GDM1 (cell line): ENCODE measurements at places on chromosomes 2 and 18.
A peak's percentile ranks its signal among the peaks of the same experiment; 100 is the strongest.

DNA sequence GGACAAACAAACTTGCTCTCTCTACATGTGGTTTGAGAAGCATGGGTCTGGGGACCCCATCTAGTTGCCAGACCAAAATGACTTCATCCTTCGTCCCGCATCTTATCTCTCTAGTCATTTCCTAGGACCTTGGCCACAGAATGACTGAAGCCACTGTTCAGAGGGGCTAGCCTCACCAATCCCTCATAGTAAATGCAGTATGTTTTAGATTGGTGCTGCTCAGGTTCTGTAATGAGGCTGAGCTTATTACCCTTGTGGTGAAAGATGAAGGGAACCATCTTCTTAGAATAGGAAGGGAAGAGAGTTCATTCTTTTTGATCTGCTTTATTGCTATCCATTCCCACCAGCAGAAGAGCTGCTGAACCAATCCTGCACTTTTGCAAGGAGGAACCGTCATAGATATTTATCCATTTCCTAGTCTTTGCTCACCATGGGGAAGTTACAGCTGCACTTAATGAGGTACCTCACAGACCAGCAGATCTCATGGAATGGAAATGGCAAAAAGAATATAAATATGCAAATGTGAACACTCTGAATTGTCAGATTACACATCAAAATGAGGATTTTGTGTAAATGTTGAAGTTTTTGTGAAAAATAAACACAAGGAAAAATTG, 436.7 kb downstream of the LPIN1 start:
- DNase-seq, result no peak

DNA sequence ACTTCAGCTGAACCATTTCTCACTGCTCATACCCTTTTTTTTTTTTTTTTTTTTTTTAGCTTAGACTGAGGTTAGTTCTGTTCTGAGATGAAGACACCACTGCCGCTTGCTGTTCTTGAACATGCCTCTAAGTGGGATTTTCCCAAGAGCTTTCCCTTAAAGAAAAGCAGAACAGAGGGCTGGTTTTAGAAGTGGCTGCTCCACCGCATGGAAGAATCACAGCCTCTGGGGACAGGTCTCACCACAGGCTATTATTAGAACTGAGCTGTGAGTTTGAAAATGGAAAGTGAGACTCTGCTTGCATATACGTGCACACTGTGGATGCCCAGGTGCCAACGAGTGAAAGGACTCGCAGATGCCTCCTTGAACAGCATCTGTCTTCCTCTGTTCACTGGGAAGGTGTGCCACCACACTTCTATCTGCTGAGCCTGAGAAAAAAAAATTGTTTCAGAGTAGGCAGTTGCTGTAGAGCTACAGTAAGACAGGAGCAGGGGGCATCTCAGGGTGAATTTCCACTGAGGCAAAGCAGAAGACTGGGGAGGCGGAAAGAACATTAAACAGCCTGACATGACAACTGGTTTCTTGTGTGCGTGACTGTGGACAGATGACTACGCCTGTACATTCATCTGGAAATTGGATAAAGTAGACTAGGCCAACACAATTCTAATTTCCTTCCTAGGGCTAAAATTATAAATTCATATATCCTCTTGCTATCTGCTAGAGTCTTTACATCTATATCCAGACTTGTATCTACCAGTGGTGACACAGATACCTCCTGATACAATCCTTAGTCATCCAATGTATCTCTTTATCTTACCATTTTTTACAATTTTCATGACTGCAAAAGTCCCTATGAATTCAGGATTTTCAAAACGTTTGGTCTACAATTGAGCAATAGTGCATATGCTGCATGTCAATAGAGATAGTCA, 1045.7 kb upstream of the CELF4 start:
- DNase-seq, result no peak

DNA sequence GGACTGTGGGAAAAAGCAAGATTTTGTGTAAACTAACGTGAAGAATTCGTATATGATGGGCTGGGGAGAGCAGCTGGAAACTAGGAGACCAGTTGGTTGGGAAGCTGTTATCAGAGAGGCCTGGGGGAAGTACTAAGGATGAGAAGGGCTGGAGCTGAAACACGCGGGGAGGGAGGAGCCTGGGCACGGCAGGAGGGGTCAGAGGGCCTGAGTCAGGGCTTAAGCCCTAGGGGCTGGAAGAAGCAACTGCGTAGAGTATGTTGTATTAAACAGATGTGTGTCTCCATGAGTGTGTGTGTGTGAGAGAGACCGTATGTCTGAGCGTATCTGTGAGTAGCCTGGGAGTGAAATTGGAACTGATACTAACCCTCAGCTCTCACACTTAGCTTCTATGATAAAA, 8.4 kb downstream of the POMC start:
- DNase-seq, result no peak

DNA sequence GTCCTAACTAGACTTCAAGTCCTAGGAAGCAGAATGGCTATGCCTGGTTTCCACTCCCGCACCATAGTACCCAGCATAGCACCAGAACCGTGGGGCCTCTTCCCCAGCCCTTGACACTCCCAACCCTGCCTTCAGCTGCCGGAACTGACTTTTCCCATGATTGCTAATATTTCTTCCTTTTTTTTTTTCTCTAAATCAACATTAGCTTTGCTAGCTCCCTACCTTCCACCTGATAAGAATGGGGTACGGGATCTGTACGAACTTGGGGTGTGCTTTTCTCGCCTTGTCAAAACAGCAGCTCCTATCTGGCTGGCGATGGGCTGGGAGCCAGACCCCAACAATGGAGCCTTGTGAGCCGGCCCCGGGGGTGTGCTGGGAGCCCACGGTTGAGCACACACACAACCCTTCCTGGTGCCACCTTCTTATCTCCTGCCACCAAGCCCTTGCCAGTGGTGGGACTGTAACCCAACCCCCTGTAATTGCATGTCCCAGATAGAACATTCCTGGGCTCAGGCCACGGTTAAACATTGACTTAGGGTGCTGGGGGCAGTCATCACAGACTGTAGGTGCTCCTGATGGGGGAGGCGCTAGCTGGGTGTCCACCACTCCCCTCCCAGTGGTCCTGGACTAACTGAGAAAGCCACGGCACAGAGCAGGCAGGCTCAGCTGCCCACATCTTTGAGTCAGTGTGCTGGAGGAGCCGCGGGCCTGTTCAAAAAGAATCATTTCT, 213.0 kb upstream of the HAAO start:
- DNase-seq, result no peak

GRCh38 chr18:46574000-46574742, 82.8 kb downstream of the LOXHD1 start:
- DNase-seq, result no peak

GRCh38 chr18:79928563-79928960, 22.9 kb downstream of the SLC66A2 start:
- DNase-seq, result no peak

DNA sequence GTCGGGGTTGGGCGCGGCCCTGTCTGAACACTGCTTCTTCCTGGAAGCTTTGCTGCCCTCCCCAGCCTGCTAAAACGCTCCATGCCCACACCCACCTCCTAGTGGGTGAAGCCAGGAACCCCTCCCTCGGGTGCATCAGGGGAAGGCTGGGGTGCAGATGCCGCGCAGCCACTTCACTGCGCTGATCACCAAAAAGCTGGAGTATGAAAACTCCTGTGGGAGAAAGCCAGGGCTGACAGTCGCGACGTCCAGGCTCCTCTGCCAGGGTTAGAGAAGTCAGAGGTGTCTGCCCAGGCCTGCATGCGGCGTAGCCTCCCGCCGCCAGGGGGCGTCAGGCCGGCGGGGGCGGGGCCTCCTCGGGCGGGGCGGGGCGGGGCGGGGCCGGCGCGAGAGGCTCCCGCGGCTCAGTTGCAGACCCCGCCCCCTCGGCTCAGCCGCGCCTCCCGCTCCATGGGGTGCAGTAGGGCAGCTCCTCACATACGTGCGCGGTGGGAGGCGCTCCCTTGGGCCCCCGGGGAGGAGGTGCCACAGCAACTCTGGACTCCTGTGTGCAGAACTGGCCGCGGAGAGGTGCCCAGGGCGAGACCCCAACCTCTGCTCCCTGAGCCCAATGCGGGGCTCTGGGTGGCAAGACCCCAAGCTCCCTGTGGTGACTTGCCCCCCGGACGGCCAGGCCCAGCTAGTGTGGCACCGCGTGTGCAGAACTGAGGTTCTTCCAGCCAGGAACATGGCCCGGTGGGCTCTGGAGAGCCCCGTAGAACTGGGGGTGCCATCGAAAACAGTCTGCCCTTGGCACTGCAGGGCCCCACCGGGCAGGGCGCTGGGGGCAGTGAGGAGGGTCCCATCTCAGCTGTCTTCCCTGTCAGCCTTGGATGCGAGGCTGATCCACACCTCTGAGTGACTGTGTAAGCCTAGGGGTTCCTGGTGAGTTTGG, 1.8 kb upstream of the RNPEPL1 start:
- peak; percentile 89 for DNase-seq

- no peak for DNase-seq
Observed at GRCh38 chr2:114025030-114025429, 135.1 kb downstream of the ACTR3 start.

GRCh38 chr2:45124456-45124855, 115.2 kb upstream of the SIX2 start:
- DNase-seq, result no peak

GRCh38 chr18:111306-112014, 46.9 kb upstream of the USP14 start:
- no peak for DNase-seq

- DNase-seq, result peak; percentile 70
Observed at GRCh38 chr2:147630585-147630984, 214.2 kb upstream of the ACVR2A start.

- DNase-seq, result no peak
Observed at GRCh38 chr2:14306268-14306861, 326.2 kb upstream of the LRATD1 start.

DNA sequence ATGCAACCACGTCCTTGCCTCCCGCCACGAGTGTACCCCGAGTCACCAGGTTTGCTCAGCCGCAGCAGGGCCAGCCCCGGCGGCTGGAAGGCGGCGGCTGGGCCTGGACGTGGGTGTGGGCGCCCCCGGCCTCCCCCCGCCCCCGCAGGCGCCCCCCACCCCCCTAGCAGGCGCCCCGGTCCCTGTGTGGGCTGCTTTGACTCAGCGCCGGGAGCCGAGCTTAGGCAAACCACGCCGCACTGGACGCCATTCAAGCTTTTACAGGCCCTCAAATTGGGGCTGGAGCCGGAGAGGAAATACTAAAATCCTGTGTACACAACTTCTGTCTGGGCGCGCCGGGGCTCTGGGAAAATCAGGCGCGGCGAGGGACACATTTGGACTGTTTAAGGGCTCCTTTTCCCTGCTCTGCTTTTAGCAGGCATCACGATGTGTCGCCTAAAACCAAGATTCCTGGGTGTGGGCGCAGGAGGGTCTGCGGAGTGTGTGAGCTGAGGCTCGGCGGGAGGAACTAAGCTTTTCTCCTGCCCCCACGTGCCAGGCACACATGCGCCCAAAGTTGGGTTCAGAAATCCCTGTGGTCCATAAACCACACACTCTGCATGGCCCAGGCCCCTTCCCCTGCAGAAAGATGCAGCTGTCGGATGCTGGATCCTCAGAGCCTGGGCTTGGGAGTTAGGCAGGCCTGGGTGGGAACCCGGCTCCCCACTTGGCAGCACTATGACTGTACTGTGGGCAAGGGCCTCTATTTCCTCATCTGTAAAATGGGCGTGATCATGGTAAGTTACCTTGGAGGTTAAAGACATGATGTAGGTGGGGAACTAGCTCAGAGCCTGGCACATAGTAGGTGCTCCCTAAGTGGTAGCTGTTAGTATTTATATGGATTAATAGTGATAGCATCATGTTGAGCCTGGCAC, 57.6 kb downstream of the ATOH8 start:
- no peak for DNase-seq

DNA sequence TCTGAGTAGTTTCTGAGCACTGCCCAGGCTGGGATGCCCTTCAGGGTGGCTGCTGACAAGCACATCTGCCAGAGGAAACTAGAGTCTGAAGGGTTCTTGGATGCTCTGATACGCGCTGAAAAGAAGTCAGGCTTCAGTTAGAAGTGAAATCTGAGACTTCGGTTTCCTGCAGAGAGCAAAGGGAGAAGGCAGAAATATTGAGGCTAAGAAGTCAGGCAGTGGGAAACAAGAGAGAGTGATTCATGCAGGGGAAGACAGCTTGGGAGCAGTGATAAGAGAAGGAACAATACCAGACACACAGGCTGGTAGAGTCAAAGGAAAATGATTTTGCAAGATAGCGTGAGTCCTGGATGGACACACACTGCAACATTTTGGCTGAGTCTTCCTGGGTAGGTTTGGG, 51.0 kb upstream of the BOD1L2 start:
- peak; percentile 39 for DNase-seq

- no peak for DNase-seq
Observed at GRCh38 chr18:28960146-28960545, 783.2 kb upstream of the CDH2 start.

- no peak for DNase-seq
Observed at GRCh38 chr2:102283996-102284395, 27.4 kb upstream of the IL1RL1 start.

GRCh38 chr2:181655519-181655918, 1.4 kb downstream of the CERKL start:
- no peak for DNase-seq

DNA sequence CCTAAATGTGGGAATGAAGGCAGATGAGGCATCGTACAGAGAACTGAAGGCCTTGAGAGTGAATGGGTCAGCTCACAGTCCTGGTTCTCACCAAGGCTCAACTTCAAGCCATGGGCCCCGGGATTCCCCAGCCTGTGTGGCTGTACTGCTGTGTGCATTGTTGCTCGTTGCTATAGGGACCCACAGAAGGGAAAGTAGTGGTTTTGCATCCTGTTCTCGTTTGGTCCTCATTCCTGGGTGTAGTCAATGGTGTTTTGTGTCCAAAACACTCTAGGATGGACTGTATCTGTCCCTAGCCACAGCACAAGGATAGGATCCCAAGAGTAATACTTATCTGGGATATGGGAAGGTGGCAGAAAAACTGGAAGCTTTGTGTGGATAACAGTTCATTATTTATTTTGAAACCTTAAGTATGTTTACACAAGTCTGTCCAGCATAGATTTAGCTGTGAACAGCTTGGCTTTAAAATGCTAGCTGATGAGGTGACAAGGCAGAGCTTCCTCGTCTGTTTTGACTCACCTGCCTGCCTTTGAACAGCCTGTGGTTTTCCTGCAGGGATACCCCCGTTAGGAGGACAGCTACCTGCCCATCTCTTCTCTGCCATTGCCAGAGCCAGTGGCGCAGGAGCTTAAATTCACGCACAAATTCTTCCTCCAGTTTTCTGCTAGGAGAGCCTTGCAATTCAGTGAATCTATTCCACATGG, 85.0 kb downstream of the WDSUB1 start:
- no peak for DNase-seq

GRCh38 chr2:39608686-39609441, 56.9 kb upstream of the TMEM178A start:
- peak; percentile 26 for DNase-seq

DNA sequence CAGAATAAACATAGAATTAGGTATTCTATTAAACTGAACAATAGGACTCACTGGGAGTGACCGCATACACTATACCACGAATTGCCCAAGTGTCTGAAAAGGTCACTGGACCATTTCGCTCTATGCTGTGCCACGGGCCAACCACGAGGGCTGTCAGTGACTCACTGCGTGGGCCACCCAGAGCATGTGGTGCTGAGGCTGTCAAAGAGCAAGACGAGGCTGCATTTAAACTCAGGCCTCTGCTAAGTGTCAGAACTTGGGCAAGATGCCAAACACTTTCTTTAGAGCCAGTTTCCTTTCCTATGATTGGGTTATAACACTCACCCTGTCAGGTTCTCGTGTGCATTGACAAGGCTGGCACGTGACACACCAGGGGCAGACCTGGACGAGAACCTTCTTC, 97.5 kb downstream of the SH3YL1 start:
- DNase-seq, result no peak
